ENCODE measurements at places on chromosomes 2 and 18.

GRCh38 chr2:70922235-70923234 is 13.2 kb upstream of the ATP6V1B1 start:
- no peak for DNase-seq

GRCh38 chr18:40555914-40556313 is 1399.1 kb upstream of the PIK3C3 start:
- no peak for DNase-seq

GRCh38 chr2:134280726-134281125 is 26.9 kb downstream of the MGAT5 start:
- DNase-seq, result no peak

DNA sequence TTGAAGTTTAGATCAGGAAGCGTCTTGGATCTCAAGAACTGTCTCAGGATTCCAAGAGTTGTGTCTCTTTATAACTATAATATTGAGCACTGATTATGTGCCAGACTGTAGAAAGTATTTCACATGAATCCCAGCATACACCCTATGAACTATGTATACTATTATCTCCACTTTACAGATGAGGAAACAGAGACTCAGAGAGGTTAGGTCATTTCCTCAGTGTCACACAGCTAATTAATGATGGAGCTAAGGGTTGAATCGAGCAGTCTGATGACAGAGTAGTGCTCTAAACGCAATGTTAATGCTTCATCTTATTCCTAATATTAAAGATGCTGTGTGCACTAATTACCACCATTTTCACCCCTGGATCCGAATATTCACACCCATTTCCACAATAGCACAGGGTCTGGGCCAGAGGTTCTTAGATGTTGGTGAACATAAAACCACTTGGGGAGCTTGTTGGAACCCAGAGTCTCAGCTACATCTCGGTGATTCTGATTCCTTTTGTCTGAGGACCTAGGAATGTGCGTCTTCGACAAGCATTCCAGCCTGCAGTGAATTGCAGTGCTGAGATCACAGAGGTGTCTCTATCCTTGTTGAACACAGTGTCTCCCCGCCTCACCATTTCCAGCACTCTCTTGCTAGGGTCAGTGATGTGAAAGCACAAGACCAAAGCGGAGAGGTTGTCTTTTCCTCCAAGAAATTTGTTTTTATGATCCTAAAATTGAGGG is 213.8 kb downstream of the SP3 start:
- DNase-seq, result no peak

DNA sequence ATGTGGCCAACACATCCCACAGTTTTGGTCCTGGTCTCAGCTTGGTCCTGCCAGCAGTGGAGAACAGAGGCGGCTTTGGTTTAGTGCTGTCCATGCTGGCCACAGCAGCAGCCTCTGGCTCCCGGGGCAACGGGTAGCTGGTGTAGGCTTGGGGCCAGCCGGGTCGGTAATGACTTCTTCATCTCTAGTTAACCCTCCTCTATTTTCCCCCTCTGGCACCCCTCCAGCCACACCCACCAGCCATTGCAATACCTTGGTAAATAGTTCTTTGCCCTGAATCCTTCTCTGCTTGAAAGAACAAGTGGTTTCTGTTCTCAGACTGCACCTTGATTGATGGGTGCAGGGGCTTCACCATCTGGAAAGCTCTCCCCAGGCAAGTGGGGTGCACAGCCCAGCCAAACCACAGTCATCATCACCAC is 31.7 kb upstream of the ZNF396 start:
- no peak for DNase-seq
